ENCODE measurements at places on chromosomes 2 and 18. TPM values are rescaled to one million over a fixed set of nuclear protein-coding genes. Genes with fewer than 3 reads are reported as not detected.

ZFAND2B gene
- 48.1 TPM for total RNA-seq

CRYGD gene
- total RNA-seq, result not detected

SERPINB13 gene
- total RNA-seq, result 21.8 TPM

ALPG gene
- total RNA-seq, result not detected

CMPK2 gene
- 1.6 TPM for total RNA-seq

EFR3B gene
- 0.79 TPM for total RNA-seq

KDM3A gene
- 66.6 TPM for total RNA-seq

NT5C1B gene
- total RNA-seq, result not detected

SRBD1 gene
- 7.7 TPM for total RNA-seq

RAPGEF4 gene
- 19.9 TPM for total RNA-seq

VWC2L gene
- not detected for total RNA-seq

ANKRD30BL gene
- total RNA-seq, result not detected

SEC11C gene
- 25.9 TPM for total RNA-seq

CABLES1 gene
- total RNA-seq, result 34.1 TPM

DCC gene
- total RNA-seq, result not detected

CRACDL gene
- 13.0 TPM for total RNA-seq

UGT1A5 gene
- 3.2 TPM for total RNA-seq

RAB31 gene
- total RNA-seq, result 10.8 TPM

GKN2 gene
- total RNA-seq, result not detected

PLEK gene
- 1.1 TPM for total RNA-seq

CAVIN2 gene
- 8.4 TPM for total RNA-seq

MRO gene
- not detected for total RNA-seq

FAM124B gene
- total RNA-seq, result 1.5 TPM

GRB14 gene
- total RNA-seq, result 7.9 TPM

MYO3B gene
- 0.89 TPM for total RNA-seq

ITGB6 gene
- 10.4 TPM for total RNA-seq

PKDCC gene
- 6.7 TPM for total RNA-seq

DYNAP gene
- total RNA-seq, result not detected

LRRTM1 gene
- not detected for total RNA-seq

TP53I3 gene
- 12.9 TPM for total RNA-seq

STARD6 gene
- not detected for total RNA-seq

RFX8 gene
- total RNA-seq, result not detected

GPR155 gene
- 30.4 TPM for total RNA-seq

All from suprapubic skin (tissue), 4 donors.